NCI-H2107 (cell line): ENCODE measurements at places on chromosomes 2 and 18.

DNA sequence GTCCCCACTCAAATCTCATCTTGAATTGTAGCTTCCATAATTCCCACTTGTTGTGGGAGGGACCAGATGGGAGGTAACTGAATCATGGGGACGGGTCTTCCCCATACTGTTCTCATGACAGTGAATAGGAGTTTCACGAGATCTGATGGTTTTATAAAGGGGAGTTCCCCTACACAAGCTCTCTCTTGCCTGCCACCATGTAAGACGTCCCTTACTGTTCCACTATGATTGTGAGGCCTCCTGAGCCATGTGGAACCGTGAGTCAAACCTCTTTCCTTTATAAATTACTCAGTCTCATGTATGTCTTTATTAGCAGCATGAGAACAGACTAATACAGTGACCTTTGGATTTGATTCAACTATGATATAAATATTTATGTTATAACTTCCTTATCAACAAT, 78.0 kb downstream of the CYRIA start:
- DNase-seq, result no peak

- DNase-seq, result peak; percentile 14
Measured at GRCh38 chr2:74267068-74267467, 68.7 kb downstream of the MTHFD2 start.

DNA sequence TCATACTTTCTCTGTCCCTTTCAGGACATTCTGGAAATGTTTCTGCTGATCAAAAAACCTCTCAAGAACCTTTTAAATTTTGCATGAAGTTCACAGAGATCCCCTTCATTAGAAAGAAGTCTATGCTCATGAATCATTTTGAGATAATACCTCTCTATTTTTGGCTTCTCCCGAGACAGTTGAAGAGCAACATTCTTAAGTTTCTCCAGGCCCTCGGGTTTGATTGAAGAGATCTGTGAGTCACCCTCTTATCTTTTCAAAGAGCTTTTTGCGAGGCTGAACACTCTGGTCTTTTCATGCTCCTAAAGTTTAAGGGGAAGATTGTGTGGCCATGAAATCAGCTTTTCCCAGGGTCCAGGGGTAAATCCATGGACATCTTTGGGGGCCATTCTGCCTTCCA, 354.2 kb downstream of the FBXO15 start:
- DNase-seq, result no peak

- no peak for DNase-seq
Measured at GRCh38 chr2:7847321-7847720, 834.5 kb upstream of the ID2 start.

GRCh38 chr2:223782629-223783028, 54.8 kb downstream of the AP1S3 start:
- no peak for DNase-seq

DNA sequence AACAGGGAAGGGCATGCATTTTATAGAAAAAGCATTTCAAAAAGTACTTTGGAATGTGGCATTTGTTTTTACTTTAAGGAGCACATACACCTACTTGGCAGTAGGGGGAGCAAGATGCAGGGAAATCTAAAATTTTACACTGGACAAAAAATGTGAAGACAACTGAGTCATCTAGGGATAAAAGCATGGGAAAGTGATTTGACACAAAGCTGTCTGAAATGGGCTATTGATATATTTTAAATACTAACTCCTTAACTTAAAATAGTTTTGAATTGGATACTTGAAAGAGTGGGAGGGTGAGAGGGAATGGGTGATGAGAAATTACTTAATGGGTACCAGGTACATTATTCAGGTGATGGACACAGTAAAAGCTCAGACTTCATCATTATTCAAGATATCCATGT, 15.8 kb downstream of the TMEM200C start:
- no peak for DNase-seq

GRCh38 chr2:200342654-200343053, 36.2 kb downstream of the SPATS2L start:
- DNase-seq, result no peak

DNA sequence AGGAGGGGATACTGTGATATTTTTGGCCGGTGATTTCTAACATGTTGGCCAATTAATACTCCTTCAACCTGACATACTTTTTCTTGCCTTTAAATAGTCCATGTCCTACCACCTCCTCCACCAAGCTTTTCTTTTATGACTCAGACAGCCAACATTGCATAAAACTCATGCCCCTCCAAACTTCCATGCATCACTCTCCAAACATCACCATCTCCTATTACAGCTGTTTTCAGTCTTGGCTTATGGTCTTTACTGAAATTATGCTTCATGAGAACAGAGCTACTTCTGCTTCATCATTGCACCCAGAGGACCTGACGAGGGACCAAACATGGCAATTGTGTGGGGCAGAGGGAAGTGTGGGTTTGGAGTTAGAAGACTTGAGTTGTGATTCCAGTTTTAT, 305.4 kb downstream of the LPIN1 start:
- no peak for DNase-seq

DNA sequence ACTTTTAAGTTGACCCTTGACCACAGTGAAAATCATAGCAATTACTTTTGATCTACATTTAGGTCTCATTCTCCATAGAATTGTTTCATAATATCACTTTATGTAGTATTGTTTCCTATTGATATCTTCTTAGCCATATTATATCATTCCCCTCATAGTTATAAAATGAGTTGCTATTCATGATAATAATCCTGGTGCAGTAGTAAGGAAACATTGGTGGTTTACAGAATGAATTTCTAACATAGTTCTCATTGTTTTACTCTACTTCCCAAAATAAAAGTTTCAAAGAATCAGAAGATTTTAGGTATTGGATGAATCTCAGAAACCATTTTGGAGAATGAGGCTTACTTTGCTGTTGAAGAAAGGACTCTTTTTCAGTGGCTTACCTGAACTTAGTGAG, 246.0 kb downstream of the PARD3B start:
- no peak for DNase-seq

DNA sequence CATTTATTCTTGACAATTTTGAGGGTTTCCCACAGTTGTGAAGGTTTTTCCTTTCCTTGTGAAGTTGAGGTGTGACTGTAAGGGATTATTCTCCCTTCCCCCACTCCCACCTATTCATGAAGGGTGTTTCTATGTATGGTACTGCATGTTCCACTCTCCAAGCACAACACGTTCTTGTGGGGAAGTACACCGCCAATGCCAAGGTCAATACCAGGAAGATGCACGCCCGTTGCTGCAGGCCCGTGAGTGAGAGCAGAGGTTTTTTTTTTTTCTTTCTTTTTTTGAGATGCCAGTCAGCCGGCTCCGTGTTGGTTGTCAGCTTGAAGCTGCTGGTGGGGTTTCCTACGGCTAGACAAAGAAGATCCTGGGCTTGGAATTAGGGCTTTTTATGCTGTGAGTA, 38.6 kb upstream of the EPHA4 start:
- no peak for DNase-seq

DNA sequence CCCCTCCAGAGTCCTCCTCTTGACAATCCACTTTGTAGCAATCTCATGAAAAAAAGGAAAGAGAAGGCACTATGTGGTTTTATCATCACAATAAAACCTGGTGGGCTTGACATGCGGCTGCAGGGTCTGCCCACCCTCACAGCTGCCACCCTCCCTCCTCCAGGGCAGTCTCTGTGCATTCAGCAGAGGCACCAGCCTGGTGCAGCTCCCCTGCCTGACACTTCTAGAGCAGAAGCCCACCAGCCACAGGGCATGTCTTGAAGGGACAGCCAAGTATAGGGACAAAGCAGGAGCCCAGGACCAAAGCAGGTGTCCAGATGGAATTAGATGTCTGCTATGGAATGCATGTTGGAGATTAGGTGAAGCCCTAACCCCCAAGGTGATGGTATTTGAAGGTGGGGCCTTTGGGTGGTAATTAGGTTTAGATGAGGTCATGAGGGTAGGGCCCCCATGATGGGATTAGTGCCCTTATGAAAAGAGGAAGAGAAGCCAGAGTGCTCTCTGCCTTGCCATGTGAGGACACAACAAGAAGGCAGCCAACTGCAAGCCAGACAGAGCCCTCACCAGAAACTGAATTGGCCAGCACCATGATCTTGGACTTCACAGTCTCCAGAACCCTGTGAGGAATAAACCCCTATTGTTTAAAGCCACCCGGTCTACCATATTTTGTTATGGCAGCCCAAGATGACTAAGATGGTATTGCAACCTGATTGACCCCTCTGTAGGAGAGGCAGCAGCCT, 86.9 kb downstream of the MCFD2 start:
- DNase-seq, result no peak

GRCh38 chr2:233047667-233048066, 12.5 kb upstream of the INPP5D start:
- DNase-seq, result no peak

DNA sequence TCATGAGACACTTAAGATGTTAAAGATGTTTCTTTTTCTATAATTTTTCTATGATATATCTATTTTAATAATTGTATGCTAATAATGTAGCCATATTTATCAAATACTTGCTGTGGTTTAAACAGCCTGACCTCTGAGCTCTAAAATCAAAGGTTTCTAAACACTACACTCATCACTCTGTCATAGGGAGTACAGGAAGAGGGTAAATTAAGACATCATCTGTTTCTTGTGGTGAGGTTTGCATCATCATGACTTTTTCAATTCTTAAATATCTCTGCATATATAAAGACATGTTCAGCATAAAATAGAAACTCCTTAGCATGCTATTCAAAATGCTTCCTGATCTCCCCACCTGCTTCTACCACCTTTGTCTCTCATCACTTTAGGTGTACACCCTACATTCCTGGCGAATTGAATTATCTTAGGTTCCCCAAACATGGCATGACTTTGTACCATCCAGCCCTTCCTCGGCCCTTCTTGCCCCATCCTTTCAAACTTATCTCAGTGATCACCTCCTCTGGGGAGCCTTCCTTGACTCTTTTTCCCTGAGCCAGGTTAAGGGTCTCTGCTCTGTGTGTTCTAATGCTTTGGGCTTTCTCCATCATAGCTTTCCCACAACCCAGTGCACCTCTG, 105.3 kb upstream of the TTN start:
- no peak for DNase-seq

DNA sequence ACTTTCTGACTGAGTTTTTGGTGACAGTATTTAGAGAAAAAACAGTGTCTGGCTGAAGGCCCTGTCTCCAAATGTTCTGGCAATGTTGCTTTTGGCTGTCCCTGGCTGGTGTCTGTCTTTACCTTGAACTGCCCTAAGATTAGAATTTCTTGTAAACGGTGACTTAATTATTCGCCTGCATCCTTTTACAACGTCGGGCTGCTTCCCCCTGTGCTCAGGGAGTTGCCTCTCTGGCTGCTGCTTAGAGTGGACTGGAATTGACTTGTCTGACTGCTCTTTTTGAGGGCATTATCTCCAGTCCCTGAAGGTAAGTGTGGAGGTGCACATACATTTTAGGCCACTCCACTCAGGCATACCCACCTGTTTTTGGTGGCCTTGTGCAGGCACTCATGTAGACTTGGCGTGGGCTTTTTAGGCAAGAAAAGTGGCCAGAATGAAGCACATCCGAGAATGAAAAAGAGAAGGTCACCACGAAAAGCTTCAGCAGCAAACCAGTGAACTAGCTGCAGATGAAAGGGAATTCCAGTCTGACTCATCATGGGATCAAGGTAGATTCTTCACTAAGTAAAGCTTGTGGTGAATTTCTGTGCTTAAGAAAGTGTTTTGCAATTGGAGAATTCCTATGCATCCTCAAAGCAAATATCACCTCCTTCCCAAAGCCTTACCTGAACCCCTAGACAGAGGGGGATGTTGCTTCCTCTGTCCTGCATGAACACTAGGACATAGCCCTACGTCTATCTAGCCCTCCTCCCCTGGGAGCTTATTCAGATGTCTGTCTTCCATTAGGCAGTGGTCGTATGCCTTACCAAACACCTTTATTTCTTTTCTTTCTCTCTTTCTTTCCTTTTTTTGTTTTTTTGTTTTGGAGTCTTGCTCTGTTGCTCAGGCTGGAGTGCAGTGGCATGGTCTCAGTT, 230.3 kb upstream of the TRIB2 start:
- DNase-seq, result no peak
